Mononuclear cell (primary cell): ENCODE measurements at places on chromosomes 2 and 18. TPM values are rescaled to one million over a fixed set of nuclear protein-coding genes. Genes with fewer than 3 reads are reported as not detected.

Gene SUPT7L
- total RNA-seq: 75.5 TPM

Gene TEX44
- total RNA-seq: not detected

Gene SP140
- total RNA-seq: 96.6 TPM

Gene CHRND
- not detected for total RNA-seq

Gene TMEM237
- total RNA-seq: 4.2 TPM

Gene IL18R1
- 6.5 TPM for total RNA-seq

Gene DUSP28
- total RNA-seq: 12.1 TPM

Gene NEB
- 2.0 TPM for total RNA-seq

Gene UGT1A3
- not detected for total RNA-seq

Gene MAPK4
- total RNA-seq: not detected

Gene FAP
- not detected for total RNA-seq

Gene CASP10
- total RNA-seq: 29.7 TPM

Gene RTP5
- 0.21 TPM for total RNA-seq

Gene CCT4
- total RNA-seq: 52.1 TPM

Gene GAL3ST2
- total RNA-seq: 2.5 TPM

Gene TMEM17
- 0.21 TPM for total RNA-seq

Gene HOXD12
- not detected for total RNA-seq

Gene NPPC
- not detected for total RNA-seq

Gene LYG2
- not detected for total RNA-seq

Gene PSMG2
- 88.1 TPM for total RNA-seq

Gene TCF7L1
- total RNA-seq: not detected

Gene SERPINB11
- not detected for total RNA-seq

Gene FBXO36
- total RNA-seq: 1.0 TPM

Gene MYO3B
- 0.21 TPM for total RNA-seq

Gene LBH
- 91.4 TPM for total RNA-seq

Gene FAM228A
- 0.10 TPM for total RNA-seq

Gene ASXL3
- under 0.01 TPM for total RNA-seq

Gene PIAS2
- total RNA-seq: 46.8 TPM

Gene ZNF396
- 0.52 TPM for total RNA-seq

Gene KCNS3
- not detected for total RNA-seq

Gene RNF103
- 65.9 TPM for total RNA-seq

Gene ANKRD36C
- 83.4 TPM for total RNA-seq

Gene POTEJ
- not detected for total RNA-seq

Gene IKZF2
- 12.6 TPM for total RNA-seq

Gene NTSR2
- not detected for total RNA-seq

Gene RGPD3
- total RNA-seq: 1.5 TPM

Gene SLC25A52
- total RNA-seq: 0.10 TPM

Gene IWS1
- 30.9 TPM for total RNA-seq

Gene CKAP2L
- 0.21 TPM for total RNA-seq

Gene HMSD
- total RNA-seq: not detected

Gene SERPINB3
- not detected for total RNA-seq

Gene L3MBTL4
- 3.0 TPM for total RNA-seq

Gene RNF25
- total RNA-seq: 21.1 TPM

Gene RND3
- 0.42 TPM for total RNA-seq

Gene PPP1CB
- total RNA-seq: 300 TPM

Gene CFC1
- total RNA-seq: not detected

Gene SPATA3
- total RNA-seq: not detected

Gene MYO5B
- total RNA-seq: under 0.01 TPM

Gene ABCB11
- total RNA-seq: 0.42 TPM

Gene MEP1B
- not detected for total RNA-seq

Gene CD226
- 64.1 TPM for total RNA-seq

Gene LIMS4
- total RNA-seq: 0.10 TPM

Gene ST6GAL2
- 0.21 TPM for total RNA-seq

Gene TMEM163
- 0.63 TPM for total RNA-seq
